ENCODE measurements at places on chromosomes 4 and X.
A peak's percentile ranks its signal among the peaks of the same experiment; 100 is the strongest.

- DNase-seq: no peak
Observed at GRCh38 chr4:23890369-23891063, 669 bp upstream of the PPARGC1A start.

DNA sequence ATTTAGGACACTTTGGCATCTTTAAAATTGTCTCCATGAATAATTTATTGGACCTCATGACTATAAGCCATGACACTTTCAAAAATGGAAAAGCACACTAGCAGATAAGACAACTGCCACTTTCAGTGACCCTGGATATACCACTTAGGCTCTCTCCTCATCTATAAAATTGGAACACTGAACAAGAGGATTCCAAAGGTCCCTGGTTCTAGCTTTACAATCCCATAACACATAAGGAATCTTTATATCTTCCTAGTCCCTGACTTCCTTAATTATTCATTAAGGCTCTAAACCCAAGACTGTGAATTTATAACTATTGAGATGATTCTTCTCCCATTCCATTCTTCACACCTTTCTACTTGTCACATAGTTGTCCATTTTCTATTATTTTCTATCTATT, 190.2 kb downstream of the SCFD2 start:
- no peak for DNase-seq

DNA sequence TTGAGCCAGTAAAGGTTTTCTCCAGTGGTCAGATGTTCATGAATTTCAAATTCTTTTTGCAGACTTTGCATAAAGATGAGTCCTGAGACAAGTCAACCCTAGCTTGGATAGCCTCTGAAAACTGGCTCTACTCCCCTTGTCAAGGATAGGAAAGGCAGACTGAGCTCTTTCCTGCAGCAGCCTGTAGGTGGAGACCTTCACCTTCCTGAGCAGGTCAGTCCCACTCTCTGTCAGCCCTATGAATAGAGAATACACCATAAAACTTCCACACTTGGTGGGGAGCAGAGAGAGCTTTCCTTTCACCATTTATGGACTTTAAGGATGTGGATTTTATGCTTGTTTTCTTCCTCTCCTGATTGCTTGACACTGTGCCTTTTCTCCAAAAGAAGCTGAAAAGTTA, 41.9 kb downstream of the PCDH19 start:
- no peak for DNase-seq

DNA sequence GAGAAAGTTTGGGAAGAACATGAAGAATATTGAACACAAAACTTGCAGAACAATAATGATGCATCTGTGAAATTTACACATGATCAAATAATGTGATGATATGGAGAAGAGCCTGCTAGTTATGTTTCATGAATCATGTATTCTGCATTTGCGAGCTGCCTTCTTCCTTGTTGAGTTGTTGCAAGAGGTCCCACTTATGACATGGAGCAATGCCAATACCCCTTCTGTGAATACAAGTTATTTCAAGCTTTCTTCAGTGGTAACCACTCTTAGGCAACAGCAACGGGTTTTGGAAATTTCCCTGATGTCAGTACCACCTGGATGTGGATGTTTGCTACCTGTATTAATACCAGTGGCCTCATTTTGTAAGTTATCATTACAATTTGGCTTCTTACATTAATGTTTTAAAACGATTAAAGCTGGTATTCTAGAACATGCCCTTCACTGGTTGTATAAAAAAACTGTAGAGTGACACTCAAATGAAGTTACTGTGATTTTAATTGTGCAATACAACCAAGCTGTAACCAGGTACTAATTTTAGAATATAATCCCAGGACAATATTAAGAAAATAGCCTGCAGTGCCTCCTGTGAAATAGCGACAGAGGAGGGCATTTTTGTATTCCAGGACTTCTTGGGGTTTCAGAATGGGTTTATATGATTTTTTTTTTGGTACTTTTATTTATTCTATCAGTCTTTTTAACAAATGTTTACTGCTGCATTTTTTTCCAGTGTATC, 25.3 kb downstream of the IQCM start:
- no peak for DNase-seq

DNA sequence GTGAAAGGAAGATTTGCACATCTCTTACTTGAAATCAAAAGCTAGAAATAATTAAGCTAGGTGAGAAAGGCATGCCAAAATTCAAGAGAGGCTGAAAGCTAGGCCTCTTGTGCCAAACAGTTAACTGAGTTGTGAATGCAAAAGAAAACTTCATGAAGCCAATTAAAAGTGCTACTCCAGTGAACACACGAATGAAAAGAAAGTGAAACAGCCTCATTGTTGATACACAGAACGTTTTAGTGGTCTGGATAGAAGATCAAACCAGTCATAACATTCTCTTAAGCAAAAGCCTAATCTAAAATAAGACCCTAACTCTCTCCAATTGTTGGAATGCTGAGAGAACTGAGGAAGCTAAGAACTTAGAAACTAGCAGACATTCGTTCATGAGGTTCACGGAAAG, 122.3 kb downstream of the UNC5C start:
- DNase-seq: no peak

DNA sequence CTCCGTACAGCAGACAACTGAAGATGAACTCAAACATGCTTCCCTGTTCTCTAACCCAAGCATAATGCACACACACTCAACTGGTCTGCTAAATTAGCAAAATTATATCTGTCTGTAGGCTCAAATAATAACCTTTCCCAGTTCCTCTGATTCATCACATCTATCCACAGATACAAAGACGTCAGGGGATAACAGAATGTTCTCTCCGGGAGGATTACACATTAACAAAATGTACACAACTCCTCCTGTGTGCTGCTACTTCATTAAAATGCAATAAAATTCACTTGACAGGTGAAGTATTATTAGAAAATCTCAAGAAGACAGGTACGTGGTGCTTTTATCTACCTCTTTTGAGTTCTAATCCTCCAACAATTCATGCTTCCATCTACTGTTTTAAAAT, 57.4 kb downstream of the FAT1 start:
- no peak for DNase-seq

DNA sequence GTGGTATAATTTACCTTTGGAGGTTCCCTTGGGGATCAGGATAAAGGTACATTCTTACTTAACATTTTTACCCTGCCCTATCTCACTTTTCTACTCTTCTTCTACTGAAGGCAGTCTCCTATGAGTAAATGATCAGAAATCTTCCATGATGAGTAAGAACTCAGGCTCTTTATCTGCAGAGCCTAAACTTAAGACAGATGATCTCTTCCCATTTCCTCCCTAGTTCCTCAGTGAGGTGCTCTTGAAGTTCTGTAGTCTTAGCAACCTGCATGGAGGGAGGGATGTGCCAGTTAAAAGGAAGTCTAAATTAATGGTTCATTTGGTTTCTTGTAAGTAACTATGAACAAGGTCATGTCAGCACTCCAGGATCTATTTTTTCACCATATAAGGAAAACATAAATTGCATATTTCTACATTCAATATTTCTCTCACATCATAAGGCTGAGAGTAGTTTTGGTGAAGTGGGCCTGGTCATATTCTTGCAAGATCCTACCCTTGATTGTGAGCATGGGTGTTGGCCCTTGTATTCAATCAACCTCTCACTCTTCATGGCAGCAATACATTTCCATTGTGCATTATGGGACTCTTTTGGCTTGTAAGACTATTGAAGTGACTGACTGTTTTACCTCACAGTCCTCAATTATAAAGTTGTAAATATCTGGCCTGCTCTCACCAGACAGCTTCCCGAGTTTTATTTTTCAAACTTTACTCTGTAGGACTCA, 295.5 kb downstream of the SLC7A11 start:
- no peak for DNase-seq

- DNase-seq: no peak
Observed at GRCh38 chr4:177726111-177726510, 283.9 kb upstream of the AGA start.

DNA sequence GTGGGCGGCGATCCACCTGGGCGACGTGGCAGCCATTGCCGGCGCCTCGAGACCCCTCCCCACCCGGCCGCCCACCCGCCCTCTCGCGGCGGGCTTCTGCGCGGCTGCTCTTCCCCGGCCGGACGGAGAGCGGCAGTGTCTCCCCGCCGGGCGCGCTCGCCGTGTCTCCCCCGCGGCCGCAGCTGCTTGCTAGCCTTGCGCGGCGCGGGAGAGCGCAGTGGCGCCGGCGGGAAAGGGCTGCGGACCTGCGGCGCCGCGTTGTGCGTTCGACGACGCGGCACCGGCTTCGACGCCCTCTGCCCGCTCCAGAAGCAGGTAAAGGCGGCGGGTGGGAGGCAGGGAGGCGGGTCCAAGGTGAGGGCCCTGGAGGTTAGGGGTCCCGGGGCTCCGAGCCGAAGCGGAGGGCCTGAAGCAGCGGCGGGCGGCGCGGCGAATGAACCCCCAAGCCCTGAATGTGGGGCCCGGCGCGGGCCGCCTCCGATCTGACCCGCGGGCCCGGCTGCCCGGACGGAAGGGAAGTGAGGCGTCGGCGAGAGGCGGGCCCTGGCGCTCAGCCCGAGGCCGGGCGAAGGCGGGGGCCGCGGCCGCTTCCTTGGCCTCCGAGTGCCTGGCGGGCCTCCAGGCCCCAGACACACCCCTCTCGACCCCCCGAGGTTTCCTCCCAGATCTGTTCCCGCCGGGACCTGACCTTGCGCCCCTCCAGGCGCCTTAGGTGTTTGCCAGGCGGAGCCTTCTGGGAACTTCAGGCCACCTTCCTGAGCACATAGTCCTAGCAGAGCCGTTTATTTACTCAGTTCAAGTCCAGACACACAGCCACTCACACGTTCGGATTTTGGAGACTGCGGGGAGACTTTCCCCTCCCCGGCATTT, at the start of gene N4BP2:
Gene N4BP2 (plus strand): TSS at position 135 of the 870 bp plus-strand sequence. CDS start 40,491 bp downstream, outside the sequence.
- peak; percentile 62 for DNase-seq

GRCh38 chrX:79159800-79160199, 15.3 kb downstream of the GPR174 start:
- DNase-seq: no peak

GRCh38 chr4:6655924-6656323, 15.4 kb downstream of the MRFAP1 start:
- DNase-seq: no peak

DNA sequence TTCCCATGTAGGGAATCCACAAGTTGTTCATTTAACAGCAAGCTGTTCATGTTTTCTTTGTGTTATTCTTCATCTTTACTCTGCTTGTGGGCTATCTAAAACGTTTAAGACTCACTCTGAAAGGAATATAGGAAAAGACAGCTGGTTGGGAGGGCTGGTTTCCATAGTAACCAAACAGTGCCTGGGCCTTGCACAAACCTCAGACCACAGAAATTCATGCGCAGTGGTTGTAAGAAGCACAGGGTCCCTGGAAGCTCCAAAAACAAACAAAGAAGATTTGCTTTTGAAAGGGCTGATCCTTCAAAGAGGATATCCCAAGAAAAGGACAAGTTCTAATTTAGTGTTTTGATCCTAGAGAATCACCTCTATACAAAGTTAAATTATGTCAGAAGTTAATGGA, 7.8 kb downstream of the SERTM2 start:
- DNase-seq: no peak
